ENCODE measurements at places on chromosomes 7 and 10.

GRCh38 chr10:95835149-95835860 is 72.5 kb upstream of the CC2D2B start:
- DNase-seq, result no peak

- no peak for DNase-seq
Measured at GRCh38 chr7:135789956-135790355, 41.3 kb upstream of the FAM180A start.

GRCh38 chr10:122052701-122053100 is 63.7 kb downstream of the TACC2 start:
- DNase-seq, result no peak

DNA sequence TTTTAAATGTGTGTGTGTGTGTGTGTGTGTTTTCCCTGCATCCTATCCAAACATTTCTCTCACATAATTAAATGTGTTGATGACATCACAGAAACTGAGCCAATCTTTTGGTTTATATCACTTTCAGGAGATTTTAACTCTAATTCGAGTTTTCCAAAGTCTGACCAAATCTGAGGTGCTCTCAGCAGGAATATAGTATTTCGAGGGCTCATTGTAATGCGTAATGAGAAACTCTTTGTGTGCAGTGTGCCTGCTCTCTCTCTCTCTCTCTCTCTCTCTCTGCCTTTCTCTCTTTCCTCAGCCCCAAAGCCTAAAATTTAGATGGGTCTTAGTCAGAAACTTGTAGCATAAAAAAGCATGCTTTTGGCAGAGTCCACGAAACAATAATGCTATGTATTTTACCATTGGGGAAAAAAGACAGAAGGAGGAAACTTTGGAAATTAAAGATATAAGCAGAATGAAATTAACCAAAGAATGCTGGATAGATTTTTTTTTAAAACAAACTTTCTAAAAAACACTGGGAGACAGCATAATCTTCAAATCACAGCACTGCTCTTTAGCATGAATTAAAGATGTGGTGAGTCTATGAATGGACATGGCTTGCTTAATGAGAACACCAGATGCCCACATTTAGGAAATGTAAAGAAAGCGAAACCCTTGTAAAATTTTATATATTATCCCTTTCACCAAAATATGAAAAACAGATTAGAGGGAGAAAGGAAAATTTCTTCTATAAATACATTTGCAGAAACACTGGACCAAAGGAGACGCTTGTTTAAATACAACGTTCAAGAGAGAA is 206.8 kb upstream of the HABP2 start:
- DNase-seq, result no peak

DNA sequence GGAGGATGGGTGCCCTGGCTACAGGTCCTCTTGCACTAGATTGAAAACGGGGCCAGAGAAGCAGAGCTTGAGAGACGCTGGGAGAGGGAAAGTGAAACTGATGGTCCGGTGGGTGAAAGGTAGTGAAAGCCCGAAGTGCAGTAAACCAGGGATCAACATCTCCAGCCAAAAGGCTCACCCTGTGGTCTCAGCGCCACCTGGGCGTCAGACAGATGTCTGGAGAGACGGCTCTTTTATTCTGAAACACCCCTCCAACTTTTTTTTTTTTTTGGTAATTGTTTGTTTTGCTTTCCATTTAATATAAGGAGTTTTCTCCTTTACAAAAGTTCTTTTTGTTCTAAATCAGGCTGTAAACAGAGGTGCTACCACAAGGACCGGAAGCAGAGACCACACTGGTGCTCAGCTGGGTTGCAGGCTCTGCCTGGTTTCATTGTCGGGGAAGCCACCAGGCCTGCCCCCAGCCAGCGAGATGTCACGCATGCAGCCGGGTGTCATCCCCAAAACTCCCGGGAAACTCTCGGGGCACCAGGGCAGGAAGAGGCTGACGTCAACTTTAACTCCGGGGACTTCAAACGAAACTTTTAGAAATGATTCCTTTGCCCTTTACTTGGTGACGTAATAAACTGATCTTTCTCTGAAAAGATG is 11.2 kb downstream of the IL2RA start:
- DNase-seq, result peak; percentile 91

- no peak for DNase-seq
Measured at GRCh38 chr10:55627501-55628051, 733.5 kb downstream of the ZWINT start.

GRCh38 chr7:80369321-80369720 is 142.5 kb downstream of the GNAT3 start:
- DNase-seq, result no peak

- DNase-seq, result no peak
Measured at GRCh38 chr7:40570223-40570622, 435.4 kb downstream of the SUGCT start.

GRCh38 chr7:16365177-16365576 is 56.2 kb downstream of the CRPPA start:
- DNase-seq, result no peak
